ENCODE measurements at places on chromosomes 11 and 22. TPM values are rescaled to one million over a fixed set of nuclear protein-coding genes. Genes with fewer than 3 reads are reported as not detected.
A peak's percentile ranks its signal among the peaks of the same experiment; 100 is the strongest.

Gene C11orf86
- 0.21 TPM for total RNA-seq

DNA sequence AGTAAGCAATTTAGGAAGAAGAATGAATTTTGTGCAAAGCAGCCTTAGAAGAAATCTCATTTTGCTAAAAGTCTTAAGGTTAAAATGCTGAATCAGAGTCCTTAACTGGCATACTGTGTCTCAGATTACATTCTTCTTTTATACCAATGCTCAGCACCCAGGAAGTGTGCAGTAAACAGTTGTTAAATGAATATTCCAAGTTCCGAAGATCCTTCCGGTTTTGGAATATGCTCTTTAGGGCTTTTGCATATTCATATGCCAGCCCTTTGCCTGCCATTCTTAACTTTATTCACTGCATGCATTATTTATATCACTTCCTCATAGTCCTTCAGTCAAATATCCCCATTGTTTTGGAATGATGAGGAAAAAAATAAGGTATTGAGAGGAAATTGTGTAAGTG, 242.0 kb downstream of the DDX10 start:
- no peak overlapping the region for H3K4me3 ChIP-seq
- no peaks in the 10 kb centered on the region for H3K27me3 ChIP-seq
- H3K36me3 ChIP-seq, result no peaks in the 10 kb centered on the region
- no peak overlapping the region for H3K27ac ChIP-seq

GRCh38 chr22:39327995-39328754, 8.8 kb upstream of the RPL3 start:
- H3K27me3 ChIP-seq, result no peaks in the 10 kb centered on the region
- no peak overlapping the region for H3K27ac ChIP-seq
- no peak for DNase-seq
- no peak overlapping the region for H3K4me3 ChIP-seq
- no peaks in the 10 kb centered on the region for H3K4me1 ChIP-seq

DNA sequence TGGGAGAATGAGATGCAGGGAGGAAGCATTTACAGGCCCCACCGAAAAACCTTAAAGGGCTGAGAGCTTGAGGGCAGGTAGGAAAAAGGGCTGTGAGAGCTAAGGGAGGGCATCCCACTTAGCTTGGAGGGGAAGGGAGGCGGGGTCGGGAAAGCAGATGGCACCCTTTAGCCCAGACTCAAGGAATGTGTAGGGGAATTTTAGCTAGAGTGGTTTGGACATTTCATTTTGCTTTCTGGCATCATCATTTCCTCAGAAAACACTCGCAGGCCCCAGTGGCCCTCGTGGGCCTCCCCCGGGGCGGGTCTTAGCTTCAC, 846 bp upstream of the STIM1 start:
- peaks cover 30% of the 10 kb centered on the region for H3K4me1 ChIP-seq
- peak overlapping the region; percentile 93 for H3K4me3 ChIP-seq
- peak; percentile 68 for DNase-seq
- H3K36me3 ChIP-seq, result no peaks in the 10 kb centered on the region
- peaks cover 19% of the 10 kb centered on the region for H3K27me3 ChIP-seq

Gene PUS3
- 24.1 TPM for total RNA-seq
